Astrocyte (in vitro differentiated cells and primary cell): ENCODE measurements at places on chromosomes 3 and 15. TPM values are rescaled to one million over a fixed set of nuclear protein-coding genes. Genes with fewer than 3 reads are reported as not detected.

DNA sequence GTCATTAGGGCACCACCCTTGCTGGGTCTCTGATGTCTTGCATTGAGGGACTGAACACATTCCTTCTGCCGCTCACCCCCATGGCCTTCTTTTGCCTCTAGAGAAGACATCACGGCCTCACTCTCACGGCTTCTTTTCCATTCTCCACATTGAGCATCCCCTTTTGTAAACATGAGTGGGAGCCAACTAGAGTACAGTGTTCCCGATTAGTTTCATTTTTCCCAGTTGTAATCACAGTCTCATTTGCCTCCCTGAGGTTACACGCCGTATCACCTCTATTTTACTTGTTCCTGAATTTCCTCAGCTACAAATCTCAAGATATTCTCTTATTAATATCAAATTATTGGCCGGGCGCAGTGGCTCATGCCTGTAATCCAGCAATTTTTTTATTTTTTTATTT, 17.5 kb downstream of the USP13 start:
- H3K4me1 ChIP-seq, result peaks cover 3% of the 10 kb centered on the region
- no peak overlapping the region for H3K27ac ChIP-seq
- H3K4me3 ChIP-seq, result no peak overlapping the region
- no peaks in the 10 kb centered on the region for H3K36me3 ChIP-seq

- no peaks in the 10 kb centered on the region for H3K36me3 ChIP-seq
- H3K4me1 ChIP-seq, result no peaks in the 10 kb centered on the region
- H3K27ac ChIP-seq, result no peak overlapping the region
- H3K27me3 ChIP-seq, result peaks cover 5% of the 10 kb centered on the region
- no peak for DNase-seq
Measured at GRCh38 chr3:196624907-196625306, 14.6 kb upstream of the NRROS start.

GRCh38 chr3:45979378-45979777, 16.2 kb downstream of the FYCO1 start:
- no peak for DNase-seq
- no peak overlapping the region for H3K4me3 ChIP-seq
- H3K4me1 ChIP-seq, result peaks cover 12% of the 10 kb centered on the region
- no peak overlapping the region for H3K27ac ChIP-seq
- H3K36me3 ChIP-seq, result peaks cover 19% of the 10 kb centered on the region

DNA sequence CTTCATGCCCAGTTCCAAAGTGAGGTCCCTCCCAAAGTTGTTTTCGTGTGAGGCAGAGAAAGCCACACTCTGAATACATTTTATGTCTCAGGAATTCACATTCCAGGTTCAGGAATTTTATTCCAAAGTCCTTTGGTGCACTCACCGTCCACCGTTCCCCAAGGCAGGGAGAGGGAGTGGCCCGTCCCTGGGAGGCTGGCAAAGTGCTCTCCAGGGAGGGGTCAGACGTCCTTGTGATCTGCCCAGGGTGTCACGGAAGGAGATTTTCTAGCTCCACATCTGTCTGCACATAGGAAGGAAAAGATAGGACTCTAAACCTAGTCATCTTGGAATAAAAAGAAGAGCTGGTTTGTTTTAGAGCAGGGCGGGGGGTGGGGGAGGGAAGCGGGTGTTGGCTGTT, 47.9 kb downstream of the KLF13 start:
- H3K4me1 ChIP-seq, result peaks cover 6% of the 10 kb centered on the region
- H3K4me3 ChIP-seq, result no peak overlapping the region
- no peak for DNase-seq
- no peak overlapping the region for H3K27ac ChIP-seq

GRCh38 chr15:68404056-68404798, 27.7 kb downstream of the ITGA11 start:
- no peak for DNase-seq
- H3K4me1 ChIP-seq, result peaks cover 11% of the 10 kb centered on the region
- H3K27ac ChIP-seq, result no peak overlapping the region
- no peak overlapping the region for H3K4me3 ChIP-seq
- no peaks in the 10 kb centered on the region for H3K27me3 ChIP-seq
- H3K36me3 ChIP-seq, result peaks cover 10% of the 10 kb centered on the region

DNA sequence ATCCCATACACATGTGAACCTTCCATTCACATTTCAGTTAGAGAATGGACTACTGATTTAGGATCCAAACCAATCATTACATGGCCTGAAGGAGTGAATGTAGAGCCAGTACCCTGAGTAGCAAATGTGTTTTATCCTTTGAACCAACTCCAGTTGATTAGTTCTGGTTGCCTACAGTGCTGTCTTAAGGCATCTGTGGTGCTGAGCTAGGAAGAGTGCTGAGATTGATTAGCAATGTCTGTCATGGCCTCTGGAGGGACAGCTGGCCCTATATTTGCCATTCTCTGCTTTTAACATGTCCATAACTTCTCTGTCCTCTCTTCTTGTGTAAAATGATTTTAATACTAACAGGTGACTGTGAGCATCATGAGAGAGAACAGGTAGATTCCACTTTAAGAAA, 11.1 kb downstream of the LRTM1 start:
- no peak for DNase-seq
- H3K4me1 ChIP-seq, result peaks cover 12% of the 10 kb centered on the region
- H3K27ac ChIP-seq, result no peak overlapping the region
- H3K36me3 ChIP-seq, result no peaks in the 10 kb centered on the region
- H3K4me3 ChIP-seq, result no peak overlapping the region
- H3K27me3 ChIP-seq, result no peaks in the 10 kb centered on the region

- DNase-seq, result no peak
- H3K4me1 ChIP-seq, result peaks cover 14% of the 10 kb centered on the region
- H3K27me3 ChIP-seq, result no peaks in the 10 kb centered on the region
- no peak overlapping the region for H3K27ac ChIP-seq
Measured at GRCh38 chr3:11221818-11222415, 50.3 kb upstream of the ATG7 start.

DNA sequence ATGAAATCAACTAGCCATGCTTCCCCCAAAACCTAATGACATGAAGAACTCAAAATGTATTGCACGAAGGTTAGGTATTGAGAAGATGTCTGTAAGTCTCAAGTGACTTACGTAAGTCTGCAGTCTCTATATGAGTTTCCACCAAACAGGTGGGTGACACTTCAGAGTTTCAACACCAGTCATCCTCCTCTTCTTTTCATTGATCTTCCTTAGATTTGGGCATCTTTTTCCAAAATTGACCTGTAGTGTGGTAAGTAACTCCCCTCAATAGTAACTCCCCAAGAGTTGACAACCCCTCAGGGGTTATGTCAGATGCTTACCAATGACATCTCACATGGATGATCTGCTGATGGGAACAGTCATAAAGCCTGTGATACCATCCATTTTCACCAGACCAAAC, 46.1 kb downstream of the GPR176 start:
- peaks cover 3% of the 10 kb centered on the region for H3K36me3 ChIP-seq
- no peak overlapping the region for H3K27ac ChIP-seq
- H3K27me3 ChIP-seq, result no peaks in the 10 kb centered on the region
- no peak for DNase-seq
- H3K4me3 ChIP-seq, result no peak overlapping the region

DNA sequence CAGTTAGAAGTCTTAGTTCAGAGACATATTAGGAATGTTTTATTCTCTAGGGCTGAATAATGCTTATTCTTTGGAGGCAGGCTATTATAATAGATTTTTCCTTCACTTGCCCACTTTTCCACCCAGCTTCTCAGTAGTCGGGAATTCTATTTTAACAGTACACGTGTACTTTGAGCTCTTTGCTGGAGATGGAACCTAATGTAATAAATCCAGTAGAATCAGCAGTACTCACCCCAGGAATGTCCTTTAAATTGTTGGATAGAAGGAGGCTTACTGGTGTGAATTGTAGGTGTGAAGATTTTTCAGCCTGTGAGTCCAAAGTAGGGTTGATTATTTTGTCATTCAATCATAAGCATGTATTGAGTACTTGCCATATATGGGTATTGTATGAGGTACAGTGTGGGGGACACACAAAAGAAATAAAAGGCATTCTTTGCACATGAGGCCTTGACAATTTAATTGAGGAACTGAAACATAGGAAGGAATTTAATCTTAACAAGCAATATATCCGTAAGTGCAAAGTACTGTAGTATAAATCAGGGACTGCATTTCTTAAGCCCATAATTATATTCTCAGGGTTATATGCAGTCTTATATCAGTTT, 29.5 kb upstream of the MGA start:
- H3K4me3 ChIP-seq, result no peak overlapping the region
- no peaks in the 10 kb centered on the region for H3K4me1 ChIP-seq
- H3K36me3 ChIP-seq, result no peaks in the 10 kb centered on the region
- no peak overlapping the region for H3K27ac ChIP-seq
- no peak for DNase-seq

GRCh38 chr15:62559381-62559733, 394.3 kb upstream of the C2CD4B start:
- H3K4me3 ChIP-seq, result no peak overlapping the region
- no peak overlapping the region for H3K27ac ChIP-seq
- H3K36me3 ChIP-seq, result no peaks in the 10 kb centered on the region
- H3K27me3 ChIP-seq, result no peaks in the 10 kb centered on the region
- DNase-seq, result no peak
- peaks cover 5% of the 10 kb centered on the region for H3K4me1 ChIP-seq

GRCh38 chr3:115671761-115672455, 48.6 kb downstream of the GAP43 start:
- H3K27ac ChIP-seq, result no peak overlapping the region
- H3K4me3 ChIP-seq, result no peak overlapping the region
- H3K27me3 ChIP-seq, result no peaks in the 10 kb centered on the region
- no peaks in the 10 kb centered on the region for H3K36me3 ChIP-seq
- peaks cover 5% of the 10 kb centered on the region for H3K4me1 ChIP-seq
- peak; percentile 26 for DNase-seq

- H3K4me1 ChIP-seq, result no peaks in the 10 kb centered on the region
- no peak overlapping the region for H3K27ac ChIP-seq
- no peak overlapping the region for H3K4me3 ChIP-seq
Measured at GRCh38 chr15:91268510-91268909, 168.5 kb downstream of the SV2B start.

- DNase-seq, result no peak
- peaks cover 9% of the 10 kb centered on the region for H3K4me1 ChIP-seq
- no peak overlapping the region for H3K4me3 ChIP-seq
- no peak overlapping the region for H3K27ac ChIP-seq
- H3K27me3 ChIP-seq, result peaks cover 36% of the 10 kb centered on the region
Measured at GRCh38 chr3:196965112-196965803, 3.4 kb downstream of the PIGZ start.

- no peaks in the 10 kb centered on the region for H3K36me3 ChIP-seq
- DNase-seq, result peak; percentile 79
- H3K27ac ChIP-seq, result peak overlapping the region; percentile 21
- H3K4me3 ChIP-seq, result no peak overlapping the region
Measured at GRCh38 chr3:120615847-120616609, 19.9 kb downstream of the NDUFB4 start.

GRCh38 chr3:15310491-15311370, 21.7 kb downstream of the SH3BP5 start:
- no peaks in the 10 kb centered on the region for H3K27me3 ChIP-seq
- H3K4me1 ChIP-seq, result peaks cover 21% of the 10 kb centered on the region
- DNase-seq, result peak; percentile 80
- peak overlapping the region; percentile 24 for H3K4me3 ChIP-seq

Gene SLC9C1
- total RNA-seq, result not detected in 2 replicates

Gene RTP3
- not detected in 2 replicates for total RNA-seq

Gene BLOC1S6
- 62.3 and 64.2 TPM in 2 replicates for total RNA-seq

Gene CACNA2D2
- total RNA-seq, result 0.31 and 1.00 TPM in 2 replicates
